ENCODE measurements at places on chromosomes 13 and 19.

- DNase-seq, result peak; percentile 55
Measured at GRCh38 chr13:27273658-27274425, 3.2 kb downstream of the RASL11A start.

DNA sequence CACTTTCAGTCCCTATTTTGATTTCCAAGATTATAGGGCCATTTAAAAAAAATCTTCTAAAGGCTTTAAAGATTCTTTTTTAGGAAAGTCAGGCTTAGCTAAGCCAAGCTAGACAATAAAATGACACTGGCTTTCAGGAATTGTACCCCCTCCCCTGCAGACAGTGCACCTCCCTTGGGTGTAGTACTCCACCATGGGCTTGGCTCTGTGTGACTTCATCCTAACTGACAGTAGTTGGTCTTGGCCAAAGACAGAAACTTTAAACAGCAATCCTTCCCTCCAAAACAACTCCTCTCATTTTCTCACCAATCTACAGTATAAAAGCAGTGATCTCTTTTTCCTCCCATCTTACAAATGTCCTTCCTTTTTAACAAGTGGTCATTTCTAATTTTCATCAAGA is 283.0 kb downstream of the DNAJC15 start:
- no peak for DNase-seq

- DNase-seq, result no peak
Measured at GRCh38 chr19:19635313-19635702, 7.3 kb upstream of the LPAR2 start.

- no peak for DNase-seq
Measured at GRCh38 chr13:91308299-91308698, 39.2 kb upstream of the MIR17HG start.

- no peak for DNase-seq
Measured at GRCh38 chr19:7815325-7815724, 14.7 kb upstream of the EVI5L start.

DNA sequence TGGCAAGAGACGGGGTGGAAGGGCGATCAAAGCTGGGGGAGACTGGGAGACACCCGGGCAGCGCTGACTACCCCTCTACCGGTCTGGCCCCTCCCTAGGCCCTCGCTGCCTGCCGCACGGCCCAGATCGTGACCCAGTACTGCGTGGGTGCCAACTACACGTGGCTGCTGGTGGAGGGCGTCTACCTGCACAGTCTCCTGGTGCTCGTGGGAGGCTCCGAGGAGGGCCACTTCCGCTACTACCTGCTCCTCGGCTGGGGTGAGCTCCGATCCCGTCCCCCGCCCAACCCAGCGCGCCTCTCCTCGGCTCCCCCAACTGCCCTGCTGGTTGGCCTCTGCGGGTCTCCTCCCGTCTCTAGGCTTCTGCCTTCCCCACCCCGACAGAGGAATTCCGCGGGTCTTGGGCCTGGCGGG is 8.8 kb downstream of the GIPR start:
- no peak for DNase-seq

GRCh38 chr13:49936075-49936967 is at the start of gene SPRYD7:
TSS of gene SPRYD7 (minus strand) at chr13:49936340. CDS start at chr13:49936235, 105 bp downstream.
- peak; percentile 99 for DNase-seq

DNA sequence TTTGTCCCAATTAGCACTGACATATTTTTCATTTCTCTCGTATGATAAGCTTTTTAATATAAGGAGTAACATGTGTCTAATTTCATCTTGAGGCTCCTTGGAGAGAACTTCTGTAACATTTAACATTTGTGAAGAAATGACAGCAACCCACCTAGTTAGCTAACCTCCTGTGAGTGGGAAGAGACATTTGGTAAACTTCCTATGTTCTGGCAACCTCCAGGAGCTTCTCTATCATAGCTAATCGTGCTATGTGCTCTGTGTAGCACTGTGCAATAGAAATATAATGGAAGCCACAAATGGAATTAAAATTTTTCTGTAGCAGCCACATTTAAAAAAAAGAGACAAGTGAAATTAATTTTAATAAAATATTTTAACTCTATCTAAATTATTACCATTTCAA is 5.4 kb upstream of the OLFM4 start:
- no peak for DNase-seq

GRCh38 chr13:82370316-82370715 is 1512.0 kb downstream of the SLITRK1 start:
- no peak for DNase-seq

DNA sequence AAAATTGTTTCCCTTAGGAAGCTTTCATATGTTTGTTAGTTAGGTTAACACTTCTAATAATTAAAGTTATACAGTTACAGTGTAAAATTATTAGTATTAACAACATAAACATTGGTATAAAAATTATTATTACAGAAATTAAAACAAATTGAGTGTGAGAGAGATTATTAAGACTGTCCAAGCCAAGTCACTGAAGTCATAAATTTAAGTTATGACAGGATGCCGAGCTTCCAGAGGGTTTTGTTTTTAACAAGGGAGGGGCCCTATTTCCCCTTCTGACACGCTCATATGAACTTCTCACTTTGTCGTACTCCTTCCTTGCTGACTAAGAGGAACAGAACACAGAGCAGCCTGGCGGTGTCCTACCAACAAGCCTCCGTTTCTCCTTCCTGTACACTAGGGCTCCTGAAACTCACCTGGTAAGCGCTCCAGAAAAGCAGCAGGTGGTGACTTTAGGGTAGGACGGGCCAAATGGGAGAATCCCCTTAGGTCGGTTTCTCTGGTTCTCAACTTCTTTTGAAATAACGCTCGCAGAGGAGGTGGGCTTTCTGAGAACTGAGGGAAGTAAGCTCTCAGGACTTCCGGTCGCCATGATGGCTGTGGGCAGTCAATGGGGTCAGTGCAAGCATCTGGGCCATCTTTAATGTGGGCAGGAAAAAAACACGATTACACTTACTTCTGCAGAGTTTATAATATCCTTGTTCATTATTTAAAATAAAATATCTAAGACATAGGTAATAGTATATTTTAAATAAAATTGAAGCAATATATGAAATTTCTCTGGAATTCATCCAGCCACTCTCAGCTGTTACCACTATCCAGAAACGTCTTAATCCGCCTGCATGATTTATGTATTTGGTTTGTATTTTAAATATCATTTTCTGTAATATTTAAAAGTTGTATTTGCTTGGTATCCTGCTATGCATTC is at the start of gene CARD8:
TSS of gene CARD8 (minus strand) at position 537 of the 928 bp plus-strand sequence. CDS start 14,892 bp downstream, outside the sequence.
- peak; percentile 97 for DNase-seq

DNA sequence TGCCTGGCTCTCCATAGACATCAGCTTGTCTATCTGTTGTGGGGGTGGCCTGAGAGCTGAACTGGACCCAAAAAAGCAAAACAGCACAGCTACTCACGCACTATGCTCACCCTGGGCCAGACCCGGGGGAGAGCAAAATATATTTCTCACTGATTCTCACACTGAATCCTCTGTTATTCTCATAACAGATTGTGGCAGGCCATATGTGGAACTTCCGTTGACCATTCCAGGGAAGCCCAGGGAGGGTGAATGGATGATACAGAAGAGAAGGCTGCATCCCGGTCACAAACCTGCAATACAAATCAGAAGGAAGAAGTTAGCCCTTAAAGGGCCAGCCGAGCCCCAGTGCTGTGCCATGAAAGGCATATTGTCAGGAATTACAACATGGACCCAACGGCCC is 362.5 kb downstream of the ZNF536 start:
- no peak for DNase-seq

DNA sequence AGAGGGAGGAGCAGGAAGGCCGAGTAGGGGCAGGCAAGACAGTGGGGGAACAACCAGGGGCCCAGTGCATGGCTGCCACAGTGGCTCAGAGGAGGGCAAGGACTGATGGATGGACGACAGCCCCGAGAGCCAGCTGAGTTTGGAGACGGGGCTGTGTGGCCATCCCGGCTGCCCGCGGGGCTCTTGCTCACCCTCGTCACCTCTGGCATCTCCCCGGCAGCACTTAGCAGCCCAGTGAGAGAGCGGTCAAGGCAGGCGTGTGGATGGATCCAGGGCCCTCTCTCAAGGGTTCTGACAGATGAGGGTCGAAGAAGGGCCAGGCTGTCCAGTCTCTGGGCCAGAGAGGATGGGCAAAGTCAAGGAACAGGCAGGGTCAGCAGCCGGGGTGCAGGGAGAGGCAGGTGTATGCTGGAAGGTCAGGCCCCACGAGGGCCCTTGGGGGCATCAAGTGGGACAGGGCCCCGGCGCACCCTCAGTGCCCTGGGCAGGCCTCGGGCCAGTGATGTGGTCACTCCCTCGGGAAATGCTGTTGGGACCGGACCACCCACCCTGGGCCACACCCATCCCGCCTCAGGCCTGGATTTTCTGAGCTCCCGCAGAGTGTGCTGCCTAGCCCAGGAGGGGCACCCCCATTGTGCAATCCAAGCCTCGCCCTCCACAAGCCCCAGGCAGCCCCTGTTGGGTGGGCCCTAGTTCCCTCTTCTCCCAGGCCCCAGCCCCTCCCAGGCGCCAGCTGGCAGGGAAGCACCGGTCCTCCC is 56.4 kb upstream of the TPM4 start:
- DNase-seq, result no peak

DNA sequence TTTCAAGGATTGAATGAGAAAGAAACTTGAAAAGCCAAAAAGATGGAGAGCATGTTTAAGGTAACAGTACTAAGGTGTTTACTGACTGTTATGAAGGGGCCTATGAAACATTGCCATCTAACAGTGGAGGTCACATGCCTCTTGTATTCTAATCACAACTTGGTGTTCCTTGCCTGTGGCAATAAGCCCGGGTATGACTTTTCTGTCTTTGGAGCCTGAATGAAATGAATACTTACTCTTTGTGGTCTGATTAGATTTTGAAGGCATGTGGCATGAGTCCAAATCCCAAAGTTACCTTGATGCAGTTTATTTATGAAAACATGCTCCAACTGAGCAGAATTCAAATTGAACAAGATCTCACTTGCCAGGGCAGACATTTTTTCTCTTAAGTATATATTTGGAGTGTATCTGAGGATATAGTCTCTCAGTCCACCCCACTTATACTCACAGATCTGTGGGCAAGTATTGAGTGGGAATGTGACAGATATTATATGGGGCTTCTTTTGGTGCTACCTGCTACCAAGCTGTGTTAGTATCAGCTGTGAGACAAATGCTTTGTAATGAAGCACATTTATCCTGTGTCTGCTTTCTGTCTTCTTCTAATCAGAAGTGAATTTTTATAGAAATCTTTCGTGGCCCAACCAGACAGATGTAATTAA is 67.5 kb downstream of the B3GLCT start:
- DNase-seq, result no peak

GRCh38 chr13:35947315-35947714 is 183.9 kb downstream of the DCLK1 start:
- DNase-seq, result no peak

DNA sequence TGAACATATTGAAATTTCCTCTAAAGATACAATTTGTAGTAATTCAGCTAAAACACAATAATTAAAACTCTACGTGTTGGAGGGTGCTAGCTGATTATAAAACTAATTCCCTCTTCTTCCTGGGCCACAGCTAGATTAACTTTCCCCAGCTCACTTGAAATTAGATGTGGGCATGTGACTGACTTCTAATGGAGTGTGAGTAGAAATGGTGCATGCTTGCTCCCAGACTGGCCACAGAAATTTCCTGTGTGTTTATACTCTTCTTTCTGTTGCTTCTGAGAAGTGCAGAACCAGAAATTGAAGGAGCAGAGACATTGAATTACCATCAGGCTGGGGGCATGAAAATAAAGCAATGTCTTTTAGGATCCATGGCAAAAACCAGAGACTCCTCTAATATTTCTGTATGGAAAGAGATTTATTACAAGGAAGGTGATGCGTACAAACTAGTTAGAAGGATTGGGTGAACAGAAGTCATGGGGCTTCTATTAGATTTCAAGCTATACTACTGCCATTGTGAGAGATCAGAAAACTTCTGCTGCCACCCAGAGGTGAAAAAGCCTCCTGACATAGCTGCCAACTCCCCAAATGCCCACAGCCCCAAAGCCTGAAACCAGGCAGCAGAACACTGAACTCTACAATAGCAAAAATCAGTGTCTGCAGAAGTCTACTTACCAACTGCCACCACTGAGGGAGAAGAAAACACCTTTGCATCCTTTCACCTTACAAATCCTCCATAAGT is 379.2 kb upstream of the MIR17HG start:
- DNase-seq, result peak; percentile 52

GRCh38 chr19:49862391-49863253 is 4.8 kb downstream of the PNKP start:
- no peak for DNase-seq

GRCh38 chr19:16295057-16295456 is 29.6 kb upstream of the KLF2 start:
- DNase-seq, result peak; percentile 56

DNA sequence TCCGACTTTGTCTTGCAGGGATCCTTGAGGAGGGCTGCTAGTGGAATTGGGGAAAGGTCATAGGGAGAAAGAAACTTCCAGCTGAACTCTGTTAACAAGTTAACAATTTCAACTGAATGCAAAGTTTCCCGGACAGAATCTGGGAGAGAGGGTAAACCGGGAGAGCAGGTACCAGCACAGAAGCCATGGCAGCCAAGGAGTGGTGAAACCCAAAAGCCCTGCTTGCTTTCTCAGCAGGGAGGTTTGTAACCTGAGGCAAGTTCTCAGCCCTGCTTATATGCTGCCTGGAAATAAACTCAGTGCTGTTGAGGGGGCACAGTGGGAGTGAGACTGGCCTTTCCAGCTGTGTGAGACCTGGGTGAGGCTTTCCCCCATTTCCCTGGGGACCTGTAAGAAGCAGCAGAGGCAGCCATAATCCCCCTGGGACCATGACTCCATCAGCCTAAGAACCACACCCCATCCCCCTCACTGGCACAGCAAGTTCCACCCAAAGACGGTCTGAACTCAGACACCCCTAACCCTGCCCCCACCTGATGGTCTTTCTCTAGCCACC is 84.0 kb downstream of the SUCLA2 start:
- DNase-seq, result no peak

GRCh38 chr13:40082639-40083038 is 427.2 kb downstream of the COG6 start:
- DNase-seq, result peak; percentile 85

DNA sequence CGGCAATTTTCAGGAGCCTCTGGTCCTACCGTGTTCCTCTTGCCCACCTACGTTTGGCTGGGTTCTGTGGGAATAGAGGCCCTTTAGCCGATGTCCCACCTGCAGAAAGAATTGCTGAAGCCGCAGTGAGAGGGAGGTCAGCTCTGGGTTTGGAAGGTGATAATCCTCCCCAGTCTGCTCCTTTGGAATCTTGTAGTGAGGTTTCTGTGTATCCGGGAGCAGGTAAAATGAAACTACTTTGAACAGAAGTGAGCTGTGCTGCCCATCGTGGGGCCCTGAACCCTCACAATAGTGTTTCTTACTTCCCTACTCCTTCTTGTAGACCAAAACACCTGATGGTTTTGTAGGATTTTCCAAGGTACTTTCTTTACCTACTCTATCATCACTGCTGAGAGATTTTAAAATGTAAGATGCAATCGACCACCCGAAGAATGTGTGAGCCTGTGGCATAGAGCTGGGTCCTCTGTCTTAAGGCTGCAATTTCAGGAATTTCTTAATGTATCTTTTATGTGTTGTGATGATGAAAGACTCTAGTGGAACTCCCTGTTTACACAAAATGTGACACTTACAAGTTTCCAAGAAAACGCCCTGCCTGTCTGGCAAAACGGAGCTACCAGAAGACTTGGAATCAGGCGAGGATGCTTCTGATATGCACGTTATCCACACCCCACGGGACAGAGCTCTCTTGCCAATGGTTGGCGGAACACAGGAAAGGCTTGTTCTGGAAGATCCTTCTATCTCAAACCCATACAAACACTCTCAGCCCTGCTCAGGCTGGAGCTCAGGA is 76.1 kb downstream of the RGCC start:
- peak; percentile 37 for DNase-seq

Measured in umbilical cord (tissue), 2 donors.